NCI-H1092 (cell line): ENCODE measurements at places on chromosomes 3 and 15.

DNA sequence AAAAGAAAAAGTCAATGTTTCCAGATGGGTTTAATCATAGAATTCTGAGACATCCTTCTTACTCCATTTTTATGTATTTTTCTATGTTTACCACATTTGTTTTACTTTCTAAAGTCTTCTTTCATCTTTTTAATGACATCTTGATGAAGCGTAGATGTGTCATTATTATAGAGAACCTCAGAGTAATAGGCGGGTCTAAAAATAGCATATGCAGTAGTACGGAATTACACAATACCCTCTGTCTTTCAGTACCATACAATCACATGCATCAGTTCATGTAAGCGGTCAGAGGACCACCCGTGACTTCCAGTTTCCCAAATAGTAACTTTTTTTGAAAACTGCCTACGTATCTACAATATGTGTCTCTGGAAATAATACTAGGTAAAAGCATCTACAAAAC lies 224.0 kb downstream of the PLOD2 start:
- DNase-seq: no peak

DNA sequence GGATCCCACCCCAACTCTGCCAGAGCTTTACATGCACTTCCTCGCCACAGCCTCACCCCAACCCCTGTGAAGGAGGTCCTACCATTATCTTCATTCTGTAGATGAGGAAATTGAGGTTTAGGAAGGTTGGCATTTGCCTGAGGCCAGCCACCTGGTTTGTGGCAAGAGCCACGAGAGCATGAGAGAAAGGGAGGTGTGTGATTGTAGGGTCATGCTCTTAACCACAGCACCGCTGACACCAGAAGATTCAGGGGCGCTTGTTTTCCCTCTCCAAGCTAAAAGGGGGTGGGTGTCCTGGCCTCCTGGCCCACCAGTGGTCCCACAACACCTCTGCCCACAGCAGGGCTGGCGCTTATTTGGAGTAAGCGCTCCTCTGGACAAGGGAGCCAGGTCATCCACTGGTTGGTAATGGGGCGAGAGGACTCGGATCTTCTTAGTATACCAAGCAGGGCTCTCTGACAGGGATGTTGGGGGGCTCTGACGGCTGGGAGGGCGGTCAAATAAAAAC lies 691 bp downstream of the RHCG start:
- DNase-seq: no peak

GRCh38 chr3:193728429-193729087 lies 135.6 kb downstream of the OPA1 start:
- DNase-seq: no peak

DNA sequence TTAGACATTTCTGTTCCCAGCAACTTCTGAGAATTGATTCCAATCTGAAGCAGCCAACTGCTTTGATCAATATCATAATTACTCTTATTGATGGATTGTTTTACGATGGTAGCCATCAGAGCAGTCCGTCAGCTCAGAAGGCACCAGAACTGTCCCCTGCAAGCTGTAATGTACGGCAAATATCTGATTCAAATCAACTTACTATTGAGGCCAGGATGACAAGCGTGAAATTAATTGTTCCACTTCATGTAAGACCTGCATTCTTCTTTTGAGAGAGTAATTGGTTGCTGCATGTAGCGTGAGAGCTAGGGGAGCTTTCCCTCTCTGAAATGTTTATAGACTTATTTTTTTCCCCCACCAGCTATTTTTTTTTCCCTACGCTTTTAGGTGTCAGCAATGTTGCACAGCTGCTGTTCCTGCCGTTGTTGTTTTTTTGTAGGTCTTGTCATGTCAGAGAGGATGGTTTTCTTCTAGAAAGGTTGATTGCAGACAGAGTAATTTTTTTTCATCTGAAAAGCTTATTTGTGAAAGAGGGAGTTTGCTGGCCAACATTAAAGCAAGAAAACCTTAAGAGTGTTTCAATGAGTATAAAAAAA lies 134.9 kb downstream of the CACNA2D3 start:
- no peak for DNase-seq

GRCh38 chr3:37375184-37376127 lies 201.1 kb upstream of the LRRFIP2 start:
- DNase-seq: no peak

DNA sequence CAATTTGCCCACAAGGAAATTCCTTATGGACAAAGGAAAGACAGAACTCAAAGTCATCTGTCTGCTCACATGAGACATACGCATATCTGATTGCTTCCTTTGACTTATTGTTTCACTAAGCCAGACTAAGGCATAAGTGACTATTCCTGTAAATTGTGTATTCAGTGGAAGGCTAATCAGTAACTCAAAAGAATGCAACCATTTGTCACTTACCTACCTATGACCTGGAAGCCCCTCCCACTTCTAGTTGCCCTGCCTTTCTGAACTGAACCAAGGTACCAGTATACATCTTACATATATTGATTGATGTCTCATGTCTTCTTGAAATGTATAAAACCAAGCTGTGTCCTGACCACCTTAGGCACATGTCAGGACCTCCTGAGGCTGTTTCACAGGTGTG lies 53.5 kb upstream of the PROK2 start:
- no peak for DNase-seq

DNA sequence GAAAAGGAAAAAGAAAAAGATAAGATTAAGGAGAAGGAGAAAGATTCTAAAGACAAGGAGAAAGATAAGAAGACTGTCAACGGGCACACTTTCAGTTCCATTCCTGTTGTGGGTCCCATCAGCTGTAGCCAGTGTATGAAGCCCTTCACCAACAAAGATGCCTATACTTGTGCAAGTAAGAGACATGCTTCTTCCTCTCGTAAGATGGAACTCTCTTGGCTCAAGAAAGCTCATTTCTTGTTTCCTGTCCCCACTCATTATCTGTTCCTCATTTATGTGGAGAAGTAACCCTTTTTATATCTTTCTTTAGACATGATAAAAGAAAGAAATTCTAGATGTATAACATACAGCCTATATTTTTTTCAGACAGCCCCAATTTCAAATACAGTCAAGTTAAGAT lies 101.4 kb downstream of the KLHL25 start:
- no peak for DNase-seq

DNA sequence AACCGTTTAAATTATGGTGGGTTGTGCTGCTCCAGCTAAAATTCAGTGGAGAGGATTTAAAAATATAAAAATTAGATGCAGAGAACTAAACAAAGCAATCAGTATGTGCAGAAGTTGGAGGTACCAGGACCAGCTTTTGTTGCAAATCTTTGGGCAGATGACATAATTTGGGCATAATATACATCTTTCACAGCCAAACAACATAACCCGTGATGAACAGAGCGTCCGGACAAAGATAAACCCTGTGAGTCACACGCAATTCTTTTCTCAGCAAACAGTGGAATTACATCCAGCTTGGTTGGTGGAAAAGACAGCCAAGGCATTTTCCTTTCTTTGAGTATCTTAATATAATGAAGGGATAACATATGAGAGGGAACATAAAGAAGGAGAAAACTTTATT lies 419.4 kb upstream of the ADAMTS9 start:
- no peak for DNase-seq

GRCh38 chr3:67468511-67468910 lies 185.9 kb downstream of the SUCLG2 start:
- no peak for DNase-seq

GRCh38 chr3:195269375-195270078 lies 1.4 kb downstream of the XXYLT1 start:
- no peak for DNase-seq

- DNase-seq: peak; percentile 58
Observed at GRCh38 chr15:40340038-40340739, 550 bp downstream of the CCDC9B start.

- no peak for DNase-seq
Observed at GRCh38 chr15:77001351-77001750, 6.4 kb downstream of the PSTPIP1 start.

- no peak for DNase-seq
Observed at GRCh38 chr15:50750227-50750705, 15.2 kb downstream of the SPPL2A start.

DNA sequence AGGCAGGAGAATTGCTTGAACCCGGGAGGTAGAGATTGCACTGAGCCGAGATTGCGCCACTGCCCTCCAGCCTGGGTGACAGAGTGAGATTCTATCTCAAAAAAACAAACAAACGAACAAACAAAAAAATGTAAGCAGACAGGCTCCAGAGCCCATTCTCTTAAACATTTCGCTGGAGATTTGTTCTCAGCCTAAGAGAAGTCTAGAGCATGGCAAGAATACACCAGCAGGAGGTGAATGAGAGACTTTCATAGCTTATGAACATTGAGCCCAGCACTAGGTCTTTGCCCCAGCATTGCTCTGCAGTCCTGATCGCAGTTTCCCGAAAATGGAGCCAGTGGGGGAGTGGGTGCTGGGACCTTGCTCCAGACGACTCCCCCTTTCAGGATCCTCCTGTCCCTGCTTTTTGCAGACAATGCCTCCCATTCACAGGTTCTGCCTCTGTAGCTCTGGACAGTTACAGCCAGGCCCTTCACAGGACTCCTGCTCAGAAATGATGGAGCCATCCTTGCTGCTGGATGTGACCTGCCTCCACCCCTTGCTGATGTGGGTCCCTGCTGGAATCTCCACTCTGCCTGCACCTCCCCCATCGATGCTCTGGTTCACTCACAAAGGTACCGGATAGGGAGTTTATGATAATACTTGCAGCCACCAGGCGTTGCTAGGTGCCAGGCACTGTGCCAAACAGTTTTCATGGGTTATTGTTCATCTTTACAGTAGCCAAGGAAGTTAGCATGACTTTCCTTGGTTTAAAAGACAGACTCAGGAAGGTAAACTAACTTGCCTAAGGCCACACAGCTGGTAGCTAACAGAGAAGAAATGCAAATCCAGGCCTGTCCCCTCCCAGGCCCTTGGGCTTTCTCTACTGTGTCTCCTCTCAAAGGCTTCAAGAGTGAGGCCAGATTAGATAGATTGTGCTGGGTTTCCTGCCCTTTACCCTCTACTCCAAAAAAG lies 329.7 kb upstream of the TLE3 start:
- DNase-seq: no peak

DNA sequence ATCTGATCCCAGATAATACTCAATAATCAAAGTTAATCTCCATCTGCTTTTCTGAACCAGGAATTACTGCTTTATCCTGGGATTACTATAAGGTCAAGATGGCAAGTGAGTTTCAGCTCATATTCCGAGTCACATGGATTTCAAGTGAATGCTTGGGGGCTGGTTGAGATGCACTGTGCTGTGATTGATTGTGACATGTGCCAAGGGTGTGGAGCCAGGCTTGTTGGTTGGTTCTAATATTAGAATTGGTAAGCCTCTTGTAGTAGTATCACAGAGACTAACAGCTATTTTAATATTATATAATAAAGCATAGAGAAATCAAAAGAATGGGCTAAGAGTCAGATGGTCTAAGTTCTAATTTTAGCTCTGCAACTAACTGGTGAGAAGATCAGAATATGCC lies 74.2 kb upstream of the ICE2 start:
- DNase-seq: no peak

DNA sequence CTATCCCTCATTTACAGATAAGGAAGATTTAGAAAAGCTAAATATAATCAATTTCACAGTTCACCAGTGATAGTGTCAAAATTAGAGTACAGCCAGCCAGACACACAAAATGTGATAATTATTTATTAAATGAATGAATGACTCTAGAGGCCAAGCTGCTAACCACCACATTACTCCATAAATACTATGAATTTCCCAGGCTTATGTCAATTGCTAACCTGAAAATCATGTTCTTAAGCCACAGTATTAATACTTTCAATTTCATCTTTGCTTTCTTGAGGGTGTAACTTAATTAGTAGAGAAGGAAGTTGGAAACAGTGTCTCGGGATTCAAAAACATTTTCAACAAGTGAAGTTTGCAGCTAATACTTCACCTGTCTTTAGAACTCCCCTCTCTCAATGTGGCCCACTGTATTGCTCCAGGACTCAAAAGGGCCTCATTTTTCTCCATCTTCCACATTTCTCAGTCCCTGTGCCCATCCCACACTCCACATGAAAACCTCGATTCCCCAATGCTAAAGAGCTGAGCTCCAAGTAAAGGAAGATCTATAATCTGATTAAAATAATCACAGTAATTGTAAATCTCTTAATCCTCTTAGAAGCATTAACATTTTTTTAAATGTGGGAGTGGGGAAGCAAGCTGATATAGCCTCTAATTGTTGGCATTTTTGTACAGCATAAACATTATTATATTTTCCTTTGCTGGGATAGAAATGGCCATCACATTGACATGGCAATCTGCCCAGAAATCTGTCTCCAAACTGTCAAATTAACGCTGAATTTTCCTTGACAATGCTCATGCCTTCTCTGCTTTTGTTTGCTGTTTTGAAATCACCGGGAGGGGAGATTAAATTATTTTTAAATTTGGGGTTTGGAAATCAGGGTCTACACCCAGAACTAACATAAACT lies 765.1 kb downstream of the ROBO1 start:
- no peak for DNase-seq

DNA sequence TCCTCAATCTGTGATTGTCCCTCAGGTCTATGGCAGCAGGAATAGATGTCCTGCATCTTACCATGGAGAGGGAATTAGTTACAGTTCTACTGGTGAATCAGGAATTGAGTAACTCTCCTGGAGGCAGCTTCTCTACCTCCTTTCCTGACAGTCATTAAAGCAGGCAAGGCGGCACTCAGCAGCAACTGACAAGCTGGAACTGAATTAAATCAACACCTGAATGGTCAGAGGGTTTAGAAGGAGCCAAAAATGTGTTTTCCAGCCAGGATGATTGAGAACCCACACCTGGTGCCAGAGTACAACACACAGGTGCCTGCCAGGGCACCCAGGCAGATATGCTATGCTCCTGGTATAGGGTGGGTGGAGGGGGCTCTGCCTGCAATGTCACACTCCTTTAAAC lies 43.1 kb upstream of the TIPARP start:
- DNase-seq: no peak

DNA sequence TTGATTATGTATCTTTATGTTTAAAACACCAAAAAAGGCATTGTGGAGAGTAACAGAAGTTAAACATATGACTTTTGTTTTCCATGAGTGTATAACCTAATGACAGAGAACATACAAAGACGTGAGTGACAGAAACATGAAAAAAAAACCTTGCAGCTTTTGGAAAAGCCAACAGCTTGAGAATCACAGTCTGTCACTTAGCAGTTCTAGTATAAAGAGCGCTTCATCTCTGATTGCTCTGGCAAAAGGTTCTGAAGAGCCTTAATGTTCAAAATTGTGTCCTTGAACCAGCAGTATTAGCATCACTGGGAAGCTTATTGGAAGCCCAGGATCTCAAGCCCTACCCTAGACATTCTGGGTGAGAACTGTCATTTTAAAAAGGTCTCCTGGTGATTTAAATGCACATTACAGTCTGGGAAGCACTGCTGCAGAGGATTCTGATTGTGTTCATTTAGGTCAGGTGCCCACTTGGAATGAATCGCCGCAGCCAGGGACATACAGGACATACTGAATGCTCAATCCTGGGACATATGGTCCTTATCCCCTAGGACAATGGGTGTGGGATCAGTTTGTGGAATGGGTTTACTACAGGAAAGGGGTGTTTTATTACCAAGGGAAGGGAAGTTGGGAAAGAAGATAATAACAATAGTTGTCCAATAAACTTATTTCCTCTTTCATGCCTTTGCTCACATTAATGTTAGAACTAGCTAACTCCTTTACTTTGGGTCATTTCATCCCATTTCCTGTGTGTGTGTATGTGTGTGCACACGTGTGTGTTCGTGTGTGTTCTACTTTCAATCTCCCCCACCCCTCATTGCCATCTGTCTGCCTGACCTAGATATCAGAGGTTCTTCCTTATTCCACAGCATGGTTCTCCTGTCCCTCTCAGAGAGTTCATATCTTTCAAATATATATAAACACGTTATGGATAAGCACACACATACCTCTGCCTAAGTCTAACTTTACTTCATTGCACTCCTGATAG lies 55.0 kb downstream of the LRRC49 start:
- DNase-seq: no peak
